NCI-H1092 (cell line): ENCODE measurements at places on chromosomes 7 and 10.

DNA sequence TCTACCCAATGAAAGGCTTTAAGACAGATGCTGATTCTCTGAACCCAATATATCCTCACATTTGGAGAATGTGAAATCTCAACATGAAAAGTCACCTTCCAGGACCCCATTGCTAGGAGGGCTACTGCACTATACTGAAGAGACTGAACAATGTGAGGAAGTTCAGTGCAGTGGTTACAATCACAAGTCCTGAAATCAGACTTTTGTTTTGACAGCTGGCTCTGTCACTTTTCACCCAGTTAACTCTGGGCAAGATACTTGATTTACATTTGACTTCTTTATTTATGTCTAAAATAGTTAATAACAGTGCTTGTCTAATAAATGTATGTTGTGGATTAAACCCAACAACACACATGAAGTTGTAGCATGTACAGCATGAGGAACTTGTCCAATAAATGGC is 14.8 kb upstream of the VWDE start:
- no peak for DNase-seq

DNA sequence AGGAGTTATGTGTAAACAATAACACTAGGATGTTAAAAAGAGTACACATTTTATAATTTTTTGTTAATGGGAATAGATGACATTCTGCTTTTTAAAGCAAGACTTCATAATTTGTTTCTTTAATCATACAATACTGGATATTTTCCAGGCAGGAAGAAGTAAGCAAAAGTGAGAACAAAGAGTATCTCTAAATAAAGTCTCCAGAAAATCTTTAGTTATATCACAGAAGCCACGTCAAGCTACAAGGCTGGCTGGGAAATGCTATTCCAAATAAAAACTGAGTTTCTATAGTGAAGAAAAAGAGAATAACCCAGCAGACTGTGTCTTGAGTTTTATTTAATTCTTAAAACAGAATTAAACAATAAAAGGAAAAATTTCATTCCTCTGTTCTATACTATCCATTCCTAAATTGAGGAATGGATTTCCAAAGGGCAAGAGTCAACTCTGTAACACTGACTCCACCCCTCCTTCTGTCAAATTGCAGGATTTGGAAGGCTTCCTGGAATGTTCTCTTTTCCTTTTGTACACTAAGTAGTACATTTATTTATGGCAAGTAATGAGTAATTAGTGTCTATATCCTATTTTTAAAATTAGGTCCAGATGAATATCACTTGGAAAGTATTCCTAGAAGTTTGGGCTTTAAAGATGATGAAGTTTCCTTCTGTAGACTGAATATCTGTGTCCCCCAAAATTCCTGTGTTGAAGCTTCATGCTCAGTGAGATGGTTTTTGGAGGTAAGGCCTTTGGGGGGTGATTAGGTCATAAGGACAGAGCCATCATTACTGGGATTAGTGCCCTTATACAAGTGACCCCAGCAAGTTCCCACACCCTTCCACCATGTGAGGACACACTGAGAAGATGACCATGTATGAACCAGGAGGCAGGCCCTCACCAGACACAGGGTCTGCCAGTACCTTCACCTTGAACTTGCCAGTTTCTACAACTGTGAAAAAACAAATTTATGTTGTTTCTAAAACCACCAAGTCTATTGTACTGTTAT is 290.9 kb downstream of the CRPPA start:
- DNase-seq = no peak

DNA sequence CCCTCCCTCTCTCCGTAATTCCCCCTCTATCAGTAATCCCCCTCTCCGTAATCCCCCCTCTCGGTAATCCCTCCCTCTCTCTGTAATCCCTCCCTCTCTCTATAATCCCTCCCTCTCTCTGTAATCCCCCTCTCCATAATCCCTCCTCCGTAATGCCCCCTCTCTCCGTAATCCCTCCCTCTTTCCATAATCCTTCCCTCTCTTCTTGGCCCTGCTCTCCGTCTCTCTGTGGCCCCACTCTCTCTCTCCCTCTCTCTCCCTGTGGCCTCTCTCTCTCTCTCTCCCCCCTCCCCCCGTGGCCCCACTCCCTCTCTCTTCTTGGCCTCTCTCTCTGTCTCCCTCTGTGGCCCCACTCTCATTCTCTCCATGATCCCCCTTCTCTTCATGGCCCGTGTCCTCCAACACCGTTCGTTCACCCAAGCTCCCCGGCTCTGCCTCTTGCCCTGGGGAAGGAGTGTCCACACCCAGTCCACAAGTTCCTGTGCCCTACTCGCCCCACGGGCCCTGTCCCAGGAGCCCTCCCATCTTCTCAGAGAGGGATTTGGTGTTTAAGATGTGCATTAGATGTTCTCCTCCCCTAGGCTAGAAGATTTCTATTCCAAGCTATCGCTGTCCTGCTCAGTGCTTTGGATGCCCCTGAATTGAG is 19.8 kb downstream of the SHH start:
- DNase-seq = no peak

DNA sequence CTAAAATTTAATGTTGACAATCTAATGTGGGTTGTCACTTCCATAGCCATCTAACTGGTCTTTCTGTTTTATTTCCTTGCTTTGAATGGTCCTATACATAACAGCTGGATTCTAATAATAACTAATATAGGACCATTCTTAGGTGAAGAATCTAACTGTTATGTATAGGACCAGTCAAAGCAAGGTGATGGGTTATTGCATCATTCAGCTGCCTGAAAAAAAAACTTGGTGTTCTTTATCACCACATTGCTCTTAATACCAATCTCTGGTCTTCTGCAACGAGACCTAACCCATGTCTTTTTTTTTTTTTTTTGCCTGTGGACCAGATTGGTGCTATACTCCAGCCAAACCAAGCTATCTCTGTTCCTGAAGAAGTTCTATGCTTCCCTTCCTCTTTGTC is 45.7 kb upstream of the SLC39A12 start:
- DNase-seq = no peak

- DNase-seq = no peak
Observed at GRCh38 chr10:75553550-75553949, 122.1 kb downstream of the LRMDA start.

- no peak for DNase-seq
Observed at GRCh38 chr7:2732959-2733584, 45.1 kb downstream of the AMZ1 start.

- DNase-seq = no peak
Observed at GRCh38 chr10:58508316-58508715, 4.4 kb upstream of the BICC1 start.

DNA sequence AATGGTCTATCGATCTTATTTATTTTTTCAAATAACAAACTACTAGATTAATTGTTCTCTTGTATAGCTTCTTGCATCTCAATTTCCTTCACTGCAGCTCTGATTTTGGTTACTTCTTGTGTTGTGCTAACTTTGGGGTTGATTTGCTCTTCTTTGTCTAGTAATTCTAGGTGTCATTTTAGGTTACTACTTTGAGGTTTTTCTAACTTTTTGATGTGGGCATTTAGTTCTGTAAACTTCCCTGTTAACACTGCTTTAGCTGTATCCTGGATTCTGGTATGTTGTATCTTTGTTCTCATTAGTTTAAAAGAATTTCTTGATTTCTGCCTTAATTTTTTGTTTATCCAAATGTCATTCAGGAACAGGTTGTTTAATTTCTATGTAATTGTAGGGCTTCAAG is 1188.0 kb downstream of the DNAJB9 start:
- DNase-seq = no peak

DNA sequence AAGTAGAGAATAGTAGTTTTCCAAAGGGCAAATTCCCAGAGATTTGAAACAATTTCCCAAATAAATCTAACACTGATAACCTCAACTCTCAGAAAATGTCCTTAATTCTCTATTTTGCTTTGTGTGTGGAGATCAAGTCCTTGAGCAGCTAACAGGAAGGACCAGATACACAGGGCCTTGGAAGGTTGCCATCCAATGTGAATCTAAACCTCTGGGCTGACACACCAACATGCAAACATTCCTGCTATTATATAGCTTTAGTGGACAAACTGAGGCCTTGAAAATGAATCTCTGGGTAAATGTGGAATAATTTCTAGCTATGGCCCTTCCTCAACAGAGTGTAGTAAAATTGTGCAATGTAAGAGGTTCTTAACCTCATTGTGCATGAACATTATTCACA is 44.1 kb upstream of the PARD3 start:
- no peak for DNase-seq

DNA sequence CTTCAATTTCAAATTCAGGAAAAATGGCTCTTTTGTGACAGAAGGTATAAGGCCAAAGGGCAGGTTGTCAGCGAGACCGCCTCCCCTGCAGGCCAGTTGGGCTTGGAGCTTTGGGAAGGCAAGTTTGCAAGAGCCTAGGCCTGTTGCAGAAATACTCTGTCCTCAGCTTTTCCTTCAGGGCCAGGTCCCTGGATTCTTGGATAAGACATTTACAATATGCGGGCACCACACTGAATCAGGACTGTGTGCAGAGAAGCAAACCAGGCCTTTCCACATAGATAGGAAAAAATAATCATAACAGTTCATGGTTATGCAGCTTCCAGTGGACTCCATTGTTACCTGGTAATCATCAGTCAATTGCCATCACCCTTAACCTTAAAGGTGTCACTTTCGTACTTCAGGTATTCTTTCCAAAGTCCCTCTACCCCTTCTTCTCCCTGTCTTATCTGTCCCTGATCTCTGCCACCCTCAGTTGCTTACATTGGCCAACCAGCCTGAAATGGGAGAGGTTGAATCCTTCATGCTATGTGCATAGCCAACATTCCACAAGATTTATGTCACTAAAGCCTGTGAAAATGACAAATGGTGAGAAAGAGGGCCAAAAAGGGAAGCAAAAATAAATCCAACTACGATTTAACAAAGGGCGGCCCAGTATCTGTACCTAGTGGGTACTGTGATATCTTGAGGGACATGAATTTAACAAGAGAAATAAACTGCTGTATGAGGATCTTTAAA is 304.5 kb upstream of the NFE2L3 start:
- DNase-seq = no peak

GRCh38 chr10:104043185-104043830 is 42.4 kb downstream of the COL17A1 start:
- no peak for DNase-seq
